CD4-positive, alpha-beta T cell treated with Interleukin-15 for 4 hours (primary cell): ENCODE measurements at places on chromosomes 7 and 10.
A peak's percentile ranks its signal among the peaks of the same experiment; 100 is the strongest.

GRCh38 chr7:51366930-51367613, 50.5 kb upstream of the COBL start:
- DNase-seq, result peak; percentile 4

- DNase-seq, result no peak
Observed at GRCh38 chr10:74927701-74928100, 101.3 kb downstream of the KAT6B start.

- peak; percentile 80 for DNase-seq
Observed at GRCh38 chr10:30027057-30028005, 32.1 kb downstream of the JCAD start.

- DNase-seq, result no peak
Observed at GRCh38 chr10:127485153-127485857, 63.8 kb upstream of the NPS start.

DNA sequence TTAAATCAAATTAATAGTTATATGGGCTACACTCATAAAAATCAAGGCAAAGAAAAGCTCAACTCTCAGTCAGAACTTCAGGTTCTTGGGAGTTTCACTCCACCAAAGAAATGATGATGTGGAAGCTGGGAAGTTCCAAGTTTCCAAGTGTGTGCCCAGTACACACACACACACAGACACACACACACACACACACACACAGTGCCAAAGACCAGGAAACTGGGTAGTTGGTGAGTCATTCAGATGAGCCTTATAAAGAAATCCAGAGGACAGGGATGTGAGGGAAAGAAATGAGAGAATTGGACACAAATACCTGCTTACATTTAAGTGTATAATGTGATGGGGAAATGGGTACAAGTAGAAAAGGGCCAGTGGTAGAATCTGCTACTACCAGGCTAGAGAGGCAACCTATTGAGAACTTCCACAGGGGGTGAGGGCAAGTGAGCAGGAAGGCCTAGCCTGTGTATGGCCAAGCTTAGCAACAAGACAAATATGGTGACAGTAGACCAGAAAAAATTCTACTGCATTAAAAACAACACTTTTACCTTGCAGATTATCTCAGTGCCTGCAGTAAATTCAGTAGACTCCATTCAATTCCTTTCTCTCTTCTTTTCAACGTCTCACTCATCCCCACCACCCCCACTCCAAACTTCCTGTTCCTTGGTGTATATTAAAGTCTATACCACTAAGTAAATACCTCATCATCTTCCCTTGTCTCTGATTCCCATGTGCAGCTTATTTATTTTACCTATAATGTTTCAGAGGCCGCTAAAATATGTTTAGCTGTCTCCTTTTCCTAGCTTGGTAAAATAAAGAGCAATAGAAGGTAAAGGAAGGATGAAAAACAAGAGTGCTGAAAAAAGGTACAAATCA, 95.0 kb downstream of the CABCOCO1 start:
- DNase-seq, result no peak

DNA sequence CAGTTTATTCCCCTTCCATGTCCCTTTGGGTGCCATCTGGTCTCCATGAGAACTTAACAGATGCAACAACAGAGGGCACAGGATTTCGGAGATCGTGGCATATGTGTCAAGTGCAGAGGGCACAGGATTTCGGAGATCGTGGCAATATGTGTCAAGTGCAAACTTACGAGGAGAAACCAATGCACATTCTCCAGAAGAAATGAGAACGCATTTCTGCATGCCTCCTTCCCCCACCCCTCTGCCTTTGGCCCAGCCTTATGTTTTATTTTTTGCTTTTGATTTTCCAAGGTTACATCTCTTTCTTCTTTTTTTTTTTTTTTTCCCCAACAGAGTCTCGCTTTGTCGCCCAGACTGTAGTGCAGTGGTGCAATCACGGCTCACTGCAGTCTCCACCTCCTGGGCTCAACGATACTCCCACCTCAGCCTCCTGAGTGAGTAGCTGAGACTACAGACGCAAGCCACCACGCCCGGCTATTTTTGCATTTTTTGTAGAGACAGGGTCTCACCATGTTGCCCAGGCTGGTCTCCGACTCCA, 586 bp upstream of the ANKRD26 start:
- DNase-seq, result peak; percentile 13

DNA sequence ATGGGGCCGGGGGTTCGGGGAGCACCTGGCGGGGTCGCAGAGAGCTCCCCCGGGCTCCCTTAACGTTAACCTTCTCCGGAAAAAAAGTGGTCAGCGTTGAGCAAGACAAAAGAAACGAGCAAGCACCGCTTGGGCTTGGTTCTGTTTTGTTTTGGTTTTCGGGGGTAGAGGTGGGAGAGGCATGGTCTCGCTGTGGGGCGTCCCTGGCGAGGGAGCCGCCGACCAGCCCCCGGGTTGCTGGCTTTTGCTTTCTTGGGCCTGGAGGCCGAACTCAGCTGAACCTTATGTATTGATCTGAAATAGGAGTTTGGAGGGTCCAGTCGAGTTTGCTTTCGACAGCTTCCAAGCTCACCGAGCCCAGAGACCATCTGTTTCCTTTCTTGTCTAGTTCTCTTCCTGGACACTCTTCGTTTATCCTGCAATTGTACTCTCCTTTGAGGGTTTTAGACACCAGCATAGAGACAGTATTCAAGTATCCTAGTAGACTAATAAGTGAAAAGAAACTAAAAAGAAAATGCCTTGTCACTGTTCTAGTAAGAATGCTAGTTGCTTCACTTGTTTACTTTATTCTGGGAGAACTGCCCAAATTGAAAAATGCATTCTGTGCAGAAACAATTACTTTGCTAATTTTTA, 980 bp downstream of the FHIP2A start:
- DNase-seq, result peak; percentile 33

- no peak for DNase-seq
Observed at GRCh38 chr10:78531088-78531487, 497.4 kb downstream of the RPS24 start.
